Activated CD8-positive, alpha-beta memory T cell treated with anti-CD3 and anti-CD28 coated beads for 1 hour (primary cell): ENCODE measurements at places on chromosomes 16 and 17.

DNA sequence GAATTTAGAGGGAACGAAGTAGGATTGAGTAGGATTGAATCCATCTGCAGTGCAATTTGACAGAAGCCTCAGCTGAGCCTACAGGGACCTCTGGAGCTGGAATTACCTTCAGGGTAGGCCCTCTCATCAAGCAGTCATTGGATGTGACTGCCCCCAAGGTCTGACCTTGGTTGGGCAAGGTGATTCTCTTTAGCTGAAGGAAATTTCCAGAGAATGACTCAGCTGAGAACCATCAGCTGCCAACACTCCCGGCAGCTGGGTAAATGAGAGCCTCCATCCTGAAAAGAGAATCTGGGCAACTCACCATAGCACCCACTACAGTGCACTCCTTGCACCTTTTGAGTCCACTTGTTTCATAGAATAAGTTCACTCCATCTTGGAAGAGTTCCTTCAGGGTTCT, 113.5 kb upstream of the MED13 start:
- DNase-seq: no peak

DNA sequence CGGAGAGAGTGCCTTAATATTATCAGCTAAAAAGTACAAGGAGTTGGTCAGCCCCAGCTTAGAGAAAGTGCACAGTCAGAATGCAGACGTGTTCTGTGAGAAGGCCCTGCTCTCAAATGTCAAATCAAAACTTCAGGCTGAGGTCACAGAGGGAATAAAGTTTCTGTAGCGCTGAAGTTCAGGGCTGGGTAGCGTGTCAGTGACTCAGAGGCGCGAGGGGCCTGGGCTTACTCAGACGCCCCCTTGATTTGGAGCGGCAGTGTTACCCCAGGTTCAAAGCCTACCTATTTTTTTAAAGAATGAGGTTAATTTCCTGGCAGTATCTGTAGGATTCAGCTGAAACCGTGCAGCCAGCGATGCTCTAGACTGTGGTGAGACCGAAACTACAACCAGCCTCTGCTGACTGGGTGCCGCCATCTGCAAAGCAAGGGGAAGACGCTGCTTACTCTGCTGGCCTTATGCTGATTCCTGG, 4.8 kb downstream of the CIAO3 start:
- DNase-seq: no peak

DNA sequence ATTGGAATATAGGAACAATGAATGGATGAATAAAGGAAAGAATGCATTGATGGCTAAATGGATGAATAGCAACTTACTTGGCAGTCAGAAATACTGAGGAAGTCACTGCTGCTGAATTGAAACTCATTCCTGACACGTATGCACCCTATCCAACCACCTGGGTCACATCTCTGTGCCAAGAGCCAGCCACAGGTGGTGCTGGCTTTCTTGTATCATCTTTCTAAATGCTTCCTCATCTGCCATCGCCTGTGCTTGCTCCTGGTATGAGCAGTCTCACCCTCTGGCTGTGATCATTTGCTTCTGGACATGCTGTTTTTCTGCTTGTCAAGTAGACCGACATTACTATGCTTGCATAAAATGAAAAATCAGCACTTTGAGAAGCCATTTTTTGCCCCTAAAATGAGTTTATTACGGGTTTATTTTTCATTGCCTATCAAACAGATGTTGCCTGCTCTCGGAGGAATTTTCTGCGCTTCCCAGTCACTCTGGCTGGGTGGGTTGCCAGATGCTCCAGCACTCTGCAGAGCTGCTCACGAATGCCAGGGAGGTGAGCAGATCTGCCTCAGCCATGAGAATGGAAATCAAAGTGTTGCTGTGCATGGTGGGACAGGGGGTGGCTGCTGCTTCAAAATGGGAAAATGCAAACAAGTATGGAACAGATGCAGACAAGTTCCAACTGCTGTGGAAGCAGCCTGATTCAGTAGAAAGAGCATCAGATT, 1349.6 kb upstream of the CDH8 start:
- no peak for DNase-seq

GRCh38 chr17:29151567-29151966, 28.6 kb downstream of the MYO18A start:
- no peak for DNase-seq

- no peak for DNase-seq
Measured at GRCh38 chr16:48126801-48127644, 28.8 kb downstream of the ABCC12 start.

DNA sequence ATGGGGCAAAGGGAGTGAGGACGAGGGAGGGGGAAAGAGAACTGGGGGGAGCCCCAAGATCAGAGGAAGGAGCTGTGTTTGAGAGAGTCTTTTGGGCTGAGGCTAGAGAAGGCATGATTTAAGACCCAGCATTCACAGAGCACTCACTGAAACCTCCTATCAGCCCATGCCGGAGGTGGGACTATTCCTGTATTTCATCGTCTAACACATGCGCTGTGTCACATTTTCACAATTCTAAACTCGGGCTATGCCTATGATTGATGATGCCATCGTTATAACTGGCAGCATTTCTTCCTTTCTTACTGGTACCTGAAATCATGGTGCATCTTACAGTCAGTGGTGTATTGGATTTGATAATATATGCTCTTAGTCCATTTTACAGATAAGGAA, 3.5 kb downstream of the FAM171A2 start:
- DNase-seq: no peak

DNA sequence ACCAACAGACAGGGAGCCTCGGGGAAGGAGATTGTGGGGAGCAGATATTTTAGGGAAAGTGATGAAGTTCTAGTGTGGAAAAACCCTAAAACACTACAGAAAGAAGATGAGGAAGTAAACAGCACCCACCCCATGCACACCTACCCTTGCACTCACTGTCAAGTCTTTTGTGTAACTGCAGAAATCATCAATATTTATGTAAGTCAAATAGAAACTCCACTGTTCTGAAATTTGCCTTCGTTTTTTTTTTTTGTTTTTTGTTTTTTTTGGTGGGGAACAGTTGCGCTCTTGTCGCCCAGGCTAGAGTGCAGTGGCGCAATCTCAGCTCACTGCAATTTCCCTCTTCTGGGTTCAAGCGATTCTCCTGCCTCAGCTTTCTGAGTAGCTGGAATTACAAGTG, 273.4 kb downstream of the CPPED1 start:
- no peak for DNase-seq

- DNase-seq: no peak
Measured at GRCh38 chr16:72938795-72939164, 109.1 kb downstream of the ZFHX3 start.

GRCh38 chr17:38867179-38867967, 2.5 kb upstream of the LASP1 start:
- peak; percentile 47 for DNase-seq

DNA sequence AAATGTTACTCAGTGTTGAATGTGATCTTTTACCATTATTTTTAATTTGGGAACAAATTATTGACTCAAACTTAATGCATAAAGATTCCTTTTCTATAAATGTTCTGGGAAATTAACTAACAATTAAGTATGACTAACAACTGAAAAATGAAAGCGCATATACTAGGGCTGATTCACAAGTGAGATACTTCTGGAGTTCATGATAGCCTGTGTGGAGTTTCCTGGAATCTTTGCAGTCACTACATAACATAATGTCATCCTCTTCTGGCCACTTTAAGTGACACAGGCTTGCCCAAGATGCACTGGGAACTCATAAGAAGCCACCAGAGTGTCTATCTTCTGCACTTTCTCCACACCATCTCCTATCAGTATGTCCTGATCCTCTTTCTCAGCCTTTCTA, 450.3 kb upstream of the CDH11 start:
- no peak for DNase-seq

DNA sequence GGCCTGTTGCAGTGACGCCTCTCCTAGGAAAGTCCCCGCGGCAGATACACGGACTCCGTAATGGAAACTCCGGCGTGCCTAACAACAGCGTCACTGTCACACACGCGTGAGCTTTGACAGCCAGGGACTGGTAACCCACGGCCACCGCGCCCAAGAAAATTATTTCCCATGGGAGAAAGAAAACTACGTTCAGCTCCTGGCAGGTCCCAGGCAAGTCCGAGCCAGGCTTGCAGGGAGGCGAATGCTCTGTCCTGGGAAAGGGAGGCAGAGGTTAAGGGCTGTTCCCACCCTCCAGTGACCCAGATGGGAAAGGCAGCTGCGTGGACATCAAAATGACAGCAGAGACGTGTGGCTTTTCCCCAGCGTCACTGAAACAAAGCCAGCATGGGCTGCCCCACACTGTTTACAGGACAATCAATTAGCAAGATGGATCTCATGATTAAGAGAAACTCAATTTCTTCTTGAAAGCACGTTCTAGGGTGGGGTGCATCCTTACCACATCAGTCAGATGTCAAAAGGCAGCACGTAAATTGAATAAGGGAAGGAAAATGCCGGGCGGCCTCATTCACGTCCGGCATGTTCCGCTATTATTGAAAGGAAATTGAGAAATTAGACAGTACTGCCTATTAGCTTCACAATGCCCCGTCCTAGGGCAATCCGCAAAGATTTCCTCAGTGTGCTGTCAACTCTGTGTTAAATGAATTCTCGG, 82.5 kb downstream of the NXN start:
- DNase-seq: no peak

DNA sequence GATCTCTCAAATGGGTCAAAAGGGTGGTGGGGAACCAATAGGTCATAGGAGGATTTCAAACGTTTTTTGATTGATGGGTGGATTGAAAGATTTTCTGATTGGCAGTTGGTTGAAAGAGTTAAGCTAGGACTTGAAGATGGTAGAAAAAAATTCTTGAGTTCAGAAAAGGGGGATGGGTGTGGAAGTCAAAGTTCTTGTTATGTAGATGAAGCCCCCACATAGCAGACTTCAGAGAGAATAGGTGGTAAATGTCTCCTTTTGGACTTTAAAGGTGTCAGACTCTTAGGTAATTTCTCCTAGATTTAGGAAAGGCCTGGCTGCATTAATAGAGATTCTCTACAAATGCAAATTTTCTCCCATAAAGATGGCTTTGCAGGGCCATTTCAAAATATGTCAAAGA, 163.3 kb downstream of the HS3ST4 start:
- DNase-seq: no peak

DNA sequence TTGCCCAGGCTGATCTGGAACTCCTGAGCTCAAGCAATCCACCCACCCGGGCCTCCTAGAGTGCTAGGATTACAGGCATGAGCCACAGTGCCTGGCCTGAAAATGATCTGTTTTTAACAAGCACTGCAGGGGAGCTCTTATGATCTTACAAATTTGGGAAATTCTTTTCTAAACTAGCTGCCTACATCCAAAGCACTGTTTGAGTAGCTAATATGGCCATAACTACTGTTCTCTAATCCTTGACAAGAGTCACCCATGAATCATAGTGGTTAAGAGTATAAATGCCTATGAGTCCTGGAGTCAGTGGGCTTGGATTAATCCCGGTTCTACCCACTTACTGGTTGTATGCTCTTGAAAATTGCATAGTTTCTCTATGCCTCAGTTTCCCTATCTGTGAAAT, 1.4 kb upstream of the CPPED1 start:
- DNase-seq: no peak

- DNase-seq: no peak
Measured at GRCh38 chr16:67661886-67662652, 1.3 kb downstream of the PARD6A start.

- no peak for DNase-seq
Measured at GRCh38 chr16:27843800-27844199, 219.7 kb downstream of the GSG1L start.

DNA sequence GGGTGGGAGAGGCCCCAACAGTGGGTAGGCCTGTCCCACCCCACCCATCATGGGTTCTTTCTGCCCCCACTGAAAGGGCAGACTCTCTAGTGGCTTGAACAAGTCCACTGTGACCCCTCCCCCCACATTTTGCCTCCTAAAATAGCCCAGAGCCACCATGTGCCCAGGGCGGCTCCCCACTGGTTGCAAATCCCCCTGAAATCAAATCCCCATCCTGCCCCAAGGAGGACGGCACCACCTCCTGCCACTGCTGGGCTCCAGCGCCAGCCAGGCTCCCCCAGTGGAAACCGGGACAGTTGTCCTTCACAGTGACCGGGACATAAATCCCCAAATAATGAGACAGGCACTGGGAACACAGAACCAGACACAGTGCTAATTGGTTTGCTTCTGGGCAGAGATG, 20.5 kb downstream of the ZNF385C start:
- DNase-seq: no peak

- DNase-seq: no peak
Measured at GRCh38 chr16:325375-326145, 27.0 kb downstream of the AXIN1 start.

- no peak for DNase-seq
Measured at GRCh38 chr16:85912211-85912974, 13.4 kb downstream of the IRF8 start.

- DNase-seq: no peak
Measured at GRCh38 chr17:63024716-63025115, 58.7 kb downstream of the TANC2 start.

- DNase-seq: no peak
Measured at GRCh38 chr16:86046026-86046425, 147.1 kb downstream of the IRF8 start.

DNA sequence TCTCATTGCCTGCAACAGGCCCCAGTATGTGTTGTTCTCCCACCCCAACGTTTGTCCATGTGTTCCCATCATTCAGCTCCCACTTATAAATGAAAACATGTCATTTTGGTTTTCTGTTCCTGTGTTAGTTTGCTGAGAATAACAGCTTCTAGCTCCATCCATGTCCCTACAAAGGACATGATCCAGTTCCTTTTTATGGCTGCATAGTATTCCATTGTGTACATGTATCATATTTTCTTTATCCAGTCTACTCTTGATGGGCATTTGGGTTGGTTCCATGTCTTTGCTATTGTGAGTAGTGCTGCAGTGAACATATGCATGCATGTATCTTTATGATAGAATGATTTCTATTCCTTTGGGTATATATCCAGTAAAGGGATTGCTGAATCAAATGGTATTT, 10.8 kb upstream of the KRTAP9-2 start:
- DNase-seq: no peak

- DNase-seq: no peak
Measured at GRCh38 chr17:72338304-72338703, 217.5 kb downstream of the SOX9 start.

DNA sequence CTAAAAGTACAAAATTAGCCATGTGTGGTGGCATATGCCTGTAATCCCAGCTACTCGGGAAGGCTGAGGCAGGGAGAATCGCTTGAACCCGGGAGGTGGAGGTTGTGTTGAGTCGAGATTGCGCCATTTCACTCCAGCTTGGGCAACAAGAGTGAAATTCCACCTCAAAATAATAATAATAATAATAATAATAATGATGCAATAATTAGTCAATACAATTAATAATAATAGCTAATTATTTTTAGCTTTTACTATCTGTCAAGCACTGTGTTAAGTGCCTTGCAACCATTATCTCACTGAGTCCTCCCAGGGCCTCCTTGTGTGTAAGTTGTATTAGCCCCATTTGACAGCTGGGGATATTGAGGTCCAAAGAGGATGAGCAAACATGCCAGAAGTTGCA, 14.3 kb upstream of the HS3ST3A1 start:
- DNase-seq: no peak

GRCh38 chr17:43778337-43779144, at the start of gene DUSP3:
TSS of gene DUSP3 (minus strand) at chr17:43778977. CDS start at chr17:43778924, 53 bp downstream.
- no peak for DNase-seq

GRCh38 chr16:73209190-73209589, 161.3 kb upstream of the ZFHX3 start:
- DNase-seq: no peak
